ENCODE measurements at places on chromosomes 12 and 14. TPM values are rescaled to one million over a fixed set of nuclear protein-coding genes. Genes with fewer than 3 reads are reported as not detected.

- no peak for DNase-seq
These were observed 555.3 kb downstream of the MED13L start for GRCh38 chr12:115722181-115722580.

DNA sequence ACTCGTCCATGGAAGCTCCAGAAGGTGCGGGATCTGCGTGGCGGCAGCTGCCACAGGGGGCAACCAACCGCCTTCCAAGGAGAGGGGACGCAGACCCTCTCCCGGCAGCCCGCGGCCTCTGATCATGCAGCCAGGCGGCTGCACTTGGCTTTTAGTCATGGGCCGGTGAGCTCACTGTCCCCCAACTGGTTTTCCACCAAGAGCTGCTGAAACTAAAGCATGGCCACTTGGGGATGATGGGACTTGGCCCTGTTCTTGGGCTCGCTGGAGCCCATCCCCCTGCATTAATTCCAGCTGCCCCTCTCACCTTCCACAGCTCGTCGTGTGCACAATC lies 39.1 kb downstream of the CCDC85C start:
- no peak for DNase-seq

GRCh38 chr12:46472893-46473633 lies 100.5 kb upstream of the SLC38A2 start:
- DNase-seq = no peak

CIDEB gene
- 16.4 TPM for total RNA-seq

NEK9 gene
- 40.1 TPM for total RNA-seq

DNA sequence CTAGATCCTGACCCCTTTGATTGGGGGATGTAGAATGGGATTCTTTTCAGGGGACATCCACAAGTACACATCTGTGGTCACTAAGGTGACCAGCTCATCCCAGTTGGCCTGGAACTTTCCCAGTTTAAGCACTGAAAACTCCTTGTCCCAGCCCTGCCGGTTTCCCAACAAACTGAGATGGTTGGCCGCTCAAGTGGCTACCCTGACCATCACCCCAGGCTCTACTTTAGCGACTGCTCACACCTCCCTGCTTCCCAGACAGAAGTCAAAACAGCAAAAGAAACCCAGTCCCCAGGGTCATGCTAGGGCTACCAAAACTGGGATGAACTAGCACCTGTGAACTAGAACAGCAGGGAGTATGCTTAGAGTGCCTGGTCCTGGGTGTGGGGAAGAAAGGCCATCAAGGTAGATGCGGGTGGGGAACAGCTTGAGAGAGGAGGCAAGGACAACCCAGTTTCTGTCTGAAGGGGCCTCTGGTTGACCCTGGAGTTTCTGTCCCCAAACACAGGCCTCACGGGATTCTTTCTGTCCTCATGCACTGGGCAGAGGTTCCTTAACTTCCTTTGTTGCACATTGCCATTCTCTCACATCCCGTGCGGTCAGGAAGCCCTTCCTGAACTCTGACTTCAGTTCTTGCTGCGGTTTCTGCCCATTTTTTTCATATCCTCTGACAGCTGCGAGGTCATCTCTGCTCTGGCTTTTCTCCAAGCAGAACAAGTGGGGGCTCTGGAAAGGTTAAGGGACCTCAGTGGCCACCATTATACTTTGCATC lies 1.6 kb downstream of the LTB4R start:
- no peak for DNase-seq

TAMALIN gene
- total RNA-seq = 32.4 TPM

DNA sequence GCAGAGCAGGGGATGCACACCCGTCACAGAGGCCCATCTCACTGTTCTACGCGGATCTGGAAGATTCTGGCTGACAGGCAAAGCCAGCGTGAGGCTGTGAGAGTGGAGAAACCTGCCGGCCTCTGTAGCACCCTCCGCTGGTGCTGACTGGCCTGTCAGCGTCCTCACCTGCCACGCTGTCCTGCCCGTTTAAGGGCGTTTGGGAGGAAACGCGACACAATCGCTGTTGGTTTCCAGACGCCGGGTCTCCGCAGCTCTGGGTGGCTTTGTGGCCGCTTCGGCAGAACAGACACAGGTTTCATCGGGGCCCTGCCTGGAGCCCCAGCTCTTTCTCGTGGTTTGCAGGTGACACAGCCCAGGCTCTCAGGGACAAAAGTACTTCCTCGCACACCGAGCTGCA lies 70.6 kb downstream of the NOC4L start:
- DNase-seq = no peak

DNA sequence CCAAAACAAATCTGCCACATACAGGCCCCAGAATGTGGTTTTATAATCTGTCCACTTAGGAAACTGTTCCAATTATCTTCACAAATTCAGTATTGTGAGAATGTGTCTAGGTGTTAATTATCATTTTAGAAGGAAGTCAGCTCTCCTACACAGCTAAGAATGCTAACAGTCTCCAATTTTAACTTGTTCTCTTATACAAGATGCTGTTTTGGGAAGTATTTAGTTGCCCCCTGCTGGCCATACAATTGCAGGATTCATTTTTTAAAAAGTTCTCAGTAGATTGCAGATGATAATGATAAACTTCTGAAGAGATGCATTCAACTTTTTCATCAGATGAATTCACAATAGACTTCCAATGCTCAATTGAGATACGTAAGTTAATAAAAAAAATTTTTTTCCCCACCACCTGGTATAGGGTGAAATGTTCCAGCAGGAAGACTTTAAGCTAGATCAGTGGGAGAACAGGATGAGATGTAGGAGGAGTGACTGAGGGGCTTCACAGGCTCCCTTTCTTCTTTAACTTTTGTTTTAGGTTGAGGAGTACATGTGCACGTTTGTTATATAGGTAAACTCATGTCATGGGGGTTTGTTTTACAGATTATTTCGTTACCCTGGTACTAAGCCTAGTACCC lies 27.3 kb upstream of the OSBPL8 start:
- no peak for DNase-seq

Measured in omental fat pad (tissue), 4 donors.